ENCODE measurements at places on chromosomes 3 and 15.

- no peak for DNase-seq
Observed at GRCh38 chr3:16697443-16698147, 92.4 kb upstream of the DAZL start.

DNA sequence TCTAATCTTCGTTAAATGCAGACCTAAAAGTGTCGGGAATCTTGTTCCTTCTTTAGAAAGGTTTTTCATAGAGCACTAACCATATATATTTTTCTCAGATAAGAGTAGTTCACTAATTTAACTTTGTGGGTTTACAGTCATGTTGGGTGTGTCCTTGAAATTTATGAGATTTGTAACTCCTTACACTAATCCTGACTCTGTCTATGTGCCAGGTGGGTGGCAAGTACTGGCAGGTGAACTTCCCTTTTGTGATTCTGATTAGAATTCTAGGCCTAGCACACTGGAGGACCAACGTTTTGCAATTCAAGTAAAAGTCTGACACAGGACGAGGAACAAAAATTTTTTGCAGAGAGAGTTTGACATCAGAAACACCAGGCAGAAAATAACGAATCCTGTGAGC lies 220.1 kb downstream of the P3H2 start:
- DNase-seq: no peak

GRCh38 chr3:30201715-30202114 lies 404.7 kb upstream of the TGFBR2 start:
- DNase-seq: no peak

DNA sequence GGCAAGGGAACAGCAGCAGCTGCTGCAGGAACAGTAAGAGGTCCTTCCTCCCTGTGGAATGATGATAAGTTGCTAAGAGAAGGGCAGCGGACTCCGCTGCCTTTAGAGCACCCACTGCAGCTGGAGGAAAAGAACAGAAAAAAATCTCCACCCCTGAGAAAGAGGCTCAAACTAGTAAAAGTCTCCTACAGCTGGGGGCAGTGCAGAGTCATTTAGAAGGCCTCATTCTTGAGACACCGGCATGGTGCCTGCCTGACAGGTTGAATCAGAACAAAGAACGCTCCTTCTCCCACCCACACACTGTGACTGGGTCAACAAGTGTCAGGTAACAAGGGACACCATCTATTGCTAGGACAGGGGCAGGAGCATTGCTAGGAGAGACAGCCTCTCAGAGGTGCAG lies 188.4 kb downstream of the ABHD5 start:
- DNase-seq: no peak

- DNase-seq: no peak
Observed at GRCh38 chr3:129276385-129276784, 2.3 kb upstream of the HMCES start.

- DNase-seq: no peak
Observed at GRCh38 chr3:119748991-119749390, 32.9 kb upstream of the NR1I2 start.

GRCh38 chr3:196111939-196112386 lies 30.1 kb upstream of the TFRC start:
- DNase-seq: no peak

- DNase-seq: no peak
Observed at GRCh38 chr3:131036200-131036816, 9.6 kb downstream of the NEK11 start.

GRCh38 chr15:59371458-59372351 lies 966 bp downstream of the MYO1E start:
- DNase-seq: peak; percentile 84

DNA sequence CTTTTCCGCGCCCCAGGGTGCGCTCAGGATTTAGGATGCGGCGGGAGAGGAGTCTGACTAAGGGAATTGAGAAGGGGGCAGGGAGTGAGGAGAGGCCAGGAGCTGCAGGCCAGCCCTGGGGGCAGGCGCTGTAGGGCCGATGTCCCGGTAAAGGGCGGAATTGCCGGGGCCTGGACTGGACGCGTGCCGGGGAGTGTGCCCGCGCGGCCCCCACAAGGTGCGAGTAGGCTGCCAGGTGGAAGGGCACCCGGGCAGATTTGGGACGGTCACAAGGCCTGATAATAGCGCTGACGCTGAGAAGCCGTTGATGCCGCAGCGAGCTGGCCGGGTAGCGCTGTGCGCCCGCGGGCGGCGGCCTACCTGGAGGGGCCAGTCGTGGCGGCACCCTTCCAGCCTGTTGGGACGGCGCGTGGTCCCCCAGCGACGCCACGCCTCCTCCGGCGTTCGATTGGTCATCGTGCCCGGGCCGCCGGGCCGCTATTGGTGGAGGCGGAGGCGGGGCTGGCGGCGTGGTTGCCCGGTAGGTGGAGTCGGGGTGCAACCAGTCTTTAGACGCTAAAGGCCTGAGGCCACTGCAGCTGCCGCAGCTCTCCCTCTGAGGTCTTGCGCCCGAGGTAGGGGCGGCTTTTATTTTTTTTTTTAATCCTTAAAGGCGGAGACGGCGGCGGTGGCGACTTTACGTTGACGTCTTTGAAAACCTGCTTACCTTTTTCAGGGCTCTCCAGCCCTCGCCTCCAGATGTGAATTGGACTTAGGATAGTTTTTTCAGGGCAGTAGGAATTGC lies 903 bp downstream of the SLC25A38 start:
- DNase-seq: peak; percentile 98

DNA sequence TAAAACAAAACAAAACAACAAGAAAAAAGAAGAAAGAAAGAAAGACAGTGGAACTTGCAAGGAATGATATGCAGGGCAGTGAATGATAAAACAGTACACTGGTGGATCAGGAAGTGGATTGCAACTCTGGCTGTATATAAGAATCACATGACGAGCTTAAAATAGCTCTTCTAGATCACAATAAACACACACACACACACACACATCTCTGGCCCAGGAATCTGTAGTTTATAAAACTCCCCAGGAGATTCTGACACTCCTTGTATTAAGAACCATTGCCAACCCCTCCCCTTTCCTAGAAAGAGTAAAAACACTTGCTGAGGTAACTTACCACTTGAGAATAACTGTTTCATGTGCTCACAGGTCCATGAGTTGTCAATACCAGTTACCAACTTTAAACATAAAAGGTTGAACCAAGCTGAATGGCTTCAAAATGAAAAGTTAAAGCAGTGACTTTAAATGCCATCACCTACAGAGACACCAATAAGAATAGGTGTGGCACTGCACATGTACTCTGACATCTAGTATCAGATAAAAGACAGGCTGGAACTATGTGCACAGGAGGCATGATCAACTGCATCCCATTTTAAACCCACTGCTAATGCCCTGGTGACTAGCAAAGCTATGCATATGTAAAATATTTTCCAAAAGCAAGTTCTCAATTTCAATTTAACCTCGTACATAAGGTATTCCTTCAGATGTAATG lies 3.9 kb downstream of the CPOX start:
- no peak for DNase-seq

DNA sequence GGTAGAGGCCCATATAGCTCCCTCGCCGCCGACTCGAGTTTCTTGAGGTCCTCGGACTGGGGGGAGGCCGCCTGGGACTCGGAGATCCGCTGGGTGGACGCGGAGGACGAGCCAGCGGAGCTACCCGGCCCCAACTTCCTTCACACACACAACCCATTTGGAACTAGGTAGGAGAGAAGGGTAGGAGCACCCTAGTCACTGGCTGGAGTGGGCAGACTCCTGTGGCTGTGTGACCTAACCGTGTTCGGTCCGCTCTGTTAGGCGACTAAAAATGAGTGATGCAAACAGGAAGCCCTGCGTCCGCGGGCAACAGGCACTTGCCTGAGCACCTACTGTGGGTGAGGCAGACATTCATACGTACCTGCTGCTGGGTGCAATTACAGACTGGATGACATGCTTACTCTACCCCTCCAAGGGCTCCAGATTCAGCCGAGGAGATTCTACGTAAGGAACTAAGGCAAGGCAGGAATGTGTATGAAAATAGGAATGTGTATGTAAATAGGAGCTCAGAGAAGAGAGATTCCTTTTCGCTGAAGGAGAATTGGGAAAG lies 4.6 kb upstream of the SIN3A start:
- no peak for DNase-seq

- DNase-seq: no peak
Observed at GRCh38 chr15:39153716-39154115, 427.2 kb upstream of the THBS1 start.

DNA sequence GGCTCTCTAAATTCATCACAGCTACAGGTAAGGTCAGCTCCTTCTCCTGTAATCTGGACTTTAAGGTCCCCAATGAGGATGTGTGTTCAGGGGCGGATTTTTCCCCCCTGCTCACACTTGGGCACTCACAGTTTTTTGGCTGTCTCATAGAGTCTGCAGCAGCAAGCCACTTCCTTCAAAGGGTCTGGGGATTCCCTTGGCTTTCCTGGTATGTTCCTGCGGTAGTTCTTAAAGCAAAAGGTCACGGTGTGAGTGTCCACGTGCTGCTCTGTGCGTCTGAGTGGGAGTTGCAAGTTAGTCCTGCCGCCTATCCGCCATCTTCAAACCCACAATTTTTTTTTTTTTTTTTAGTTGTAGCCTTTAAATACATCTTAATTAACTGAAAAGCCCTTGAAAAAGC lies 15.4 kb upstream of the CFAP20DC start:
- DNase-seq: no peak

DNA sequence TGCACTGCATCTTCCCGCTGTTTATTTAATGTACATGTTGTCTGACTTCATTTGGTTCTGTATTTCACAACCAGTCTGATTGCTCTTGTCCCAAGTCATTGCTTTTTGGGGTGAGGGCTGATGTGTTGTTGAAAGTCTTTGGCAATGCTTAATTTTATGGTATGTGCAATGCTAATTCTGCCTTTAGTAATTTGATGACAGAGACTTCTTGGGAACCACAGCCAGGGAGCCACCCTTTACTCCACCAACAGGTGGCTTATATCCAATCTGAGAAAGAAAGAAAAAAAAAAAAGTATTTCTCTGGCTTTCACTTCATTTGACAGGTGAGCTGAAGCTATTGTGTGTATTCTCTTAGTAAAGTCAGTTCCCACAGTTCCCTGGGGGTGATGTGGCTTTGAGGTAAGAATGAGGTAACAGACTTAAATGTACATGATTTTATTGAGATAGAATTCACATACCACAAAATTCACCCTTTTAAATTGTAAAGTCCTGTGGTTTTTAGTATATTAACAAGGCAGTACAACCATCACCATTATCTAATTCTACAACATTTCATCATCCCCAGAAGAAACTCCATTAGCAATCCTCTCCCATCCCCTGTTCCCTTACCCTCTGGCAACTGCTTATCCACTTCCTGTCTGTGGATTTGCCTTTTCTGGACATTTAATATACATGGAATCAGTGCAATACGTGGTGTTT lies 97.3 kb downstream of the SLCO3A1 start:
- DNase-seq: no peak

GRCh38 chr3:3625544-3626271 lies 173.5 kb upstream of the LRRN1 start:
- no peak for DNase-seq

- no peak for DNase-seq
Observed at GRCh38 chr3:81920816-81921215, 159.4 kb upstream of the GBE1 start.

GRCh38 chr15:59063042-59063441 lies 41.9 kb upstream of the CCNB2 start:
- DNase-seq: no peak

- DNase-seq: no peak
Observed at GRCh38 chr15:64149424-64149823, 2.1 kb upstream of the SNX22 start.

DNA sequence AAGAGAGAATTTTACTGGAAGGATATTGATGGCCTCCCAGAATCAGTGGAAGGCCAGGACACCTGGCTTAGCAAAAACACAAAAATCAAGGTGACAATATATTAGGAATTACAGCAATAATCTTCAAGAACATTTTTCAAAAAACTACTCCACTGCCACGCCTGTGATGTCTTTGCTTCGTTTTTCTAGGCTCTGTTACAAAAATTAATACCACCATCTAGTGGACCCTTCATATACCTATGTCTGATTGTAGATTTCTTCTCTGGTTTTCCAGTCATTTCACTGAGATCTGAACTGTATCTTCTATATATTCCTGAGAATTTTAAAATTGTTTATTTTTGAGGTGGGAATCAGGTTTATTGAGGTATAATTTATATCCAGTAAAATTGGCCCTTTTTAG lies 5.6 kb upstream of the SLC33A1 start:
- DNase-seq: no peak

- DNase-seq: no peak
Observed at GRCh38 chr15:75677465-75678323, 30.0 kb downstream of the SNX33 start.

DNA sequence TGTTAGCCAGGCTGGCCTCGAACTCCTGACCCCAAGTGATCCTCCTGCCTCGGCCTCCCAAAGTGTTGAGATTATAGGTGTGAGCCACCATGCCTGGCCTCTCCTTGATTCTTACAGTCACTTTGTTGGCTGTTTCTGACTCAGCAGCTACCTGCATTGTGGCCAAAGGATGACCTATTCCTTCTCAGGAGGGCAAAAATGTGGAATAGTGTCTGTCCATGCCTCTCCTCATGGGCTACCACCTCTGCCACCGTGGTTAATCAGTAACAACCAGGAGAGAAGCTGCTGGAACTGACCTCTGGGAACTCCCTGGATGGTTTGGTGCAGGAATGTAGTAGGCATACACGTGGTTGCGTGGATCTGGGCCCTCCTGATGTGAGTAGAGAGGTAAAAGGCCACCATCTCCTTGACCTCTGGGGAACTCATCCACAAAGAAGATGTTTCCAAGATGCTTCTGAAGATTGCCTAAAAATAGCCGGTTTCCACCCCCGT lies 63.3 kb downstream of the FLNB start:
- no peak for DNase-seq

GRCh38 chr3:87792534-87793336 lies 266.1 kb downstream of the CGGBP1 start:
- no peak for DNase-seq

DNA sequence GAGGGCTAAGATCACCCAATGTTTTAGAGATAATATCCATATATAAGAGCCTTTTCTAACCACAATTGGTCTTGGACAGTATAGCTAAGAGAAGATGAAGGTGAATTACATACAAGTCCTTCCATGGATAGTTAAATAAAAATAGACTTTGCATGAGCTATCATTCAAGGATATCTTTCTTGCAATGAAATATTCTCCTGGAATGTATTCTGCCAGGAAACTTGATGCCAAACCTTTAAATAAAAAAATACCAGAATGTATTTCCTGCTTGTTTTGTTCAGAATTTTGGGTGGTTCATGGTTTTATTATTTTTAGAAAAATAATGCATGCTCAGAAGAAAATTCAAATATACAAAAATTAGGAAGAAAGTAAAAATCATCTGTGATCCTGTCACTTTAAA lies 88.8 kb upstream of the PPIB start:
- DNase-seq: no peak

All from osteocyte (in vitro differentiated cells).